Suprapubic skin (tissue), 4 donors: ENCODE measurements at places on chromosomes 11 and 22.

GRCh38 chr11:131253142-131253655, 117.2 kb upstream of the NTM start:
- no peak for DNase-seq

DNA sequence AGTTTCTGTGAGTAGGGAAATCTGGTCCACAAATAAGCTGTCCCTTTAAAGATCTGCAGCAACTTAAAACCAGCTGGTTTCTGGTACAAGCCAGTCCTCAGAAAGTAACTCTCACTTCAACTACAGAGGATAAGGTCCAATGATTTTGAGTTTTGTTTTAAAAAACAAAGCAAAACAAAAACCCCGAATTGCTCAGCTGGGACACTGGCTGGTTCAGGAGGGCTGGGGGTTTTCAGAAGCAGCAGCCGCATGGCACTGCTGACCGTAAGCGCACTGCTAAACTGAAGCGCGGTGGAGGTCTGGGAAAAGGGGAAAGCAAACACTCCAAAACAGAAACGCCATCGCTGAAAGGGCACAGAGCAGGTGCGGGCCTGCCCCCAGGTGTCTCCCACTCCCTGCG, 59.7 kb downstream of the MICAL3 start:
- DNase-seq, result no peak

DNA sequence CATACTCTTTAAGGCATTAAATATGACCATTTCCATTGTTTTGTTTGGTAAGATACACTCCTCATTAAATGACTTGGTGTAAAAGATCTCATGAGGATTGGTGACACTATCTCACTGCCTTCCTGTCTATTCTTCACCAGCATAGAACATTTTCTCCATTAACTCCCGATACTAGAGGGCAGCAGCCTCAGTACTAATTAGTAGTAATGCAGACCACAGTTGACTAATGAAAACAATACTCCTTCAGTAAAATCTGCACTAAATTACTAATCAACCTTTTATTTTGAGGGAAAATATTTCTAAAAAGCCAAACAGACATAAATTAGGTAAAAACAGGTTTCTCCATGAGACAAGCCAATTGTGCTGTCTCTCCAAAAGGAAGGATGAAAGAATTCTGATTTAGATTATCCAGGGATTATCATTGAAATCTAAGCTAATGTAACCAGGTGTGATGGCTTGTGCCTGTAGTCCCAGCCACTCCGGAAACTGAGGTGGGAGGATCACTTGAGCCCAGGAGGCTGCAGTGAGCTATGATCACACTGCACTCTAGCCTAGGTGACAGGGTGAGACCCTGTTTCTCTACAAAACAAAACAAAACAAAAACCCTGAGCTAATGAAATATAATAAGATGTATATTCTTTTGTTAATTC, 9.4 kb downstream of the PGM2L1 start:
- no peak for DNase-seq

DNA sequence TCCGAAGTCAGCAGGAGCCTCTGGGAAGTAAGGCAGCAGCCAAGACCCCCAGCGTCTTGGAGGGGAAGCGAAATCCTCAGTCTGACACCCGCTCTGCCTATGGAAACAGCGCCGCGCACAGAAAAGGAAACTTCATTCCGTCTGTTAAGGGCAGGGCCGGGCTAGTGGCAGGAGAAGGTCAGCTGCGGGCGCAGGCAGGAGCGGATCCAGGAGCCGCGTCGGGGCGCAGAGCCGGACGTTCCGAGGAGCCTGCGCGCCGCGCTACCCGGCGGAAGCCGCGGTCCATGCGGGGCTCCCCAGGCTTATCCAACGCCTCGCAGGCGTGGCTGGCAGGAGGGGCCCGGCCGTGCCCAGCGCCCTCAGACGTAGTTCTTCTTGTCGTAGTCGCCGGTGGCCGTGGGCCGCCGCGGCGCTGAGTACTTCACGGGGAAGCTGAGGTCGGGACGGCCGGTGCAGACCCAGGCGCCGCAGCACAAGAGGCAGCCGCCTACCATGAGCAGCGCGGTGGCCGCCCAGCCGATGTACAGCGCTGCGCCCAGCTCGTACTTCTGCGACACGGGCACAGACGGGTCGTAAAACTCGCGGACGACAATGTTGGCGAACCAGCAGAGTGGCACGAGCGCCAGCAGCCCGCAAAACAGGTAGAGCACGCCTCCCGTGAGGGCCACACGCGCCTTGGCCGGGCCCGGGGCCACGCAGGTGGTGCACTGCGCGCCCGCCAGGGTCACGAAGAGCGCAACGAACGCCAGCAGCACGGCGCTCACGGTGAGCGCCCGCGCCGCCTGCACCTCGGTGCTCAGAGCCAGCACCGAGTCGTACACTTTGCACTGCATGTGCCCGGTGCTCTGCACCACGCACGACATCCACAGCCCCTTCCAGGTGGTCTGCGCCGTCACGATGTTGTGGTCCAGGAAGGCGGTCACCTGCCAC, 705 bp downstream of the CLDN5 start:
- DNase-seq, result no peak

DNA sequence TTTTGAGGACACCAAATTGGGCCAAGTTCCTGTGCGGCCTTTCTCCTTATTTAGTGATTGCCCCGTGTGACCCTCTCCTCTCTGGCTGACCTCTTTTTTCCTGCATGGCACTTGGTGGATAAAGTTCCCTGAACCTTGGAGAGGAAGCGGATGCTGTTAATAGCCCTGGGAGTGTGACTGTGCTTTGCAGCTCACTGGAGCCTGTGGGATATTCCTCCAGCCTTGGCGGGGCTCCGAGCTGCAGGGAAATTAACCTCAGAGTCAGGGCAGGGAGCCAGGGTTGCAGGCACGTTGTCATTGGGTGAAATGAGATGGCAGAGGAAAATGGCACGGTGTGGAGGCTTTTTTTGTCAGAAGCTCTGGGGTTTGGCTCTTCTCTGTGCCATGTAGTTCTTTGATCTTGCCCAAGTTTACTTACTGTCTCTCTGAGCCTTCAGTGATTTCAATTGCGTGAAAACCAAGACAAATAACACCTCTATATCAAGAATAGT, 965 bp downstream of the OR9Q1 start:
- no peak for DNase-seq

- DNase-seq, result no peak
Observed at GRCh38 chr22:34975721-34976120, 90.2 kb upstream of the ISX start.

- no peak for DNase-seq
Observed at GRCh38 chr11:19895776-19896175, 183.1 kb downstream of the NAV2 start.

DNA sequence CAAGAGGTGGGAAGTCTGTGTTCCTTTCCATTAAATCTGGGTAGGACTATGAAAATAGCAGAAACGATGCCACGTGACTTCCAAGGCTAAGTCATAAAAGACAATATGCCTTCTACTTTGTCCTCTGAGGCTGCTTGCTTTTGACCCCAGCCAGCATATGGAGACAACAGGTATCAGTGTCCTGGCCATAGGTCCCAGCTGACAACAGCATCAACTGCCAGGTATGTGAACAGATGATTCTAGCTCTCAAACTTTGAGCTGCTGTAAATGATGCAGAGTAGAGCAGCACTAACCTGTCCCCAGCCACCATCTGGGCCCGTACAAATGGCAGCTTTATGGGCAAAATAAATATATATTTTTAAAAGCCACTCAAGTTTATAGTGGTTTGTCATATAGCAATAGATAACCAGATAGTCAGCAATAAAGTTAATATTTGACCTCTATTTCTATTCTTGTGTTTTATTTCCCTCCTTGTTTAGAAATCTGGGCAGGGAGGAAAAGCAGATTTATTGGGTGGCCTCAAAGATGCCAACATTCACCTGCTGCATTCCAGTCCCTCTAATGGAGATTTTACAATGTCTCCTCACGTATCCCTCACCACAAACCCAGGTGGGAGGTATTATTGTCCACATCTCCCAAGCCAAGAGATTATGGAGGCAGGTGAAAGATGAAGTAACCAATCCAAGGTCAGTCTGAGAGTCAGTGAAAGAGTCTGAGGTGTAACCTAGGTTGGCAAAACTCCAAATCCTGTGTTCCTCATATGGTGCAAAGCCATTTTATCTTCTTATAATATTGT, 209.6 kb upstream of the LARGE1 start:
- no peak for DNase-seq

DNA sequence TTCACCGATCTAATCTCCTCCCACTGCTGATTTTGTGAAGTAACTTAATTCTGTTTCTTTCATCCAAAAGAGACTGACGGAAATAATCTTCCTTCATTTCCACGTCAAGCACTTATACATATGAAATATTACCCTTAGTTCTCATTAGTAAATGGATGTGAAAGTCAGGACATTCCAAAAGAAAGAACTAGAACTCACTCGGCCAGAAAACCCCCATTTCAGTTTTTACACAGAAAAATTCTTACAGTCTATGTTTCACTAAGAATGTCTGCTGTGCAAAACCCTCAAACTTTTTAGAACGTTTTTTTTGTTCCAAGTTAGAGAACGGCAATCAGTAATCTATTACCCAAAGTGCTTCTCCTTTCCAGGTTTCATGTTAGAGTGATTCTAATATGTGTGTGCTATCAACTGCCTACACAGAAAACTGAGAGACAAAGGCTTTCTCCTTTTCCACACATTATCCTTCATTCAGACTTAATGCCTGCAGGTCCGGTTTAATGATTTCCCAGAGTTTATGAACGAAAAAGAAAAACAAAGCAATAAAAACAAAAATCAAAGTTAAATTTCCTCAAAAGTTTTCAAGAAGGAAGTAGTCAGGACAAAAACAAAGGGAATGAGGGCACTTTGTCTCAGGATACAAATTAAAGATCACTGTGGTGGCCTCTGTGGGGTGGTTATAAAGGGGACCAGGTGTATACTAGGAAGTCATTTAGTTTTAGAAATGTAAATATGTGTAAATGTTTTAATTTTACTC, 11.3 kb upstream of the SESN3 start:
- DNase-seq, result no peak

DNA sequence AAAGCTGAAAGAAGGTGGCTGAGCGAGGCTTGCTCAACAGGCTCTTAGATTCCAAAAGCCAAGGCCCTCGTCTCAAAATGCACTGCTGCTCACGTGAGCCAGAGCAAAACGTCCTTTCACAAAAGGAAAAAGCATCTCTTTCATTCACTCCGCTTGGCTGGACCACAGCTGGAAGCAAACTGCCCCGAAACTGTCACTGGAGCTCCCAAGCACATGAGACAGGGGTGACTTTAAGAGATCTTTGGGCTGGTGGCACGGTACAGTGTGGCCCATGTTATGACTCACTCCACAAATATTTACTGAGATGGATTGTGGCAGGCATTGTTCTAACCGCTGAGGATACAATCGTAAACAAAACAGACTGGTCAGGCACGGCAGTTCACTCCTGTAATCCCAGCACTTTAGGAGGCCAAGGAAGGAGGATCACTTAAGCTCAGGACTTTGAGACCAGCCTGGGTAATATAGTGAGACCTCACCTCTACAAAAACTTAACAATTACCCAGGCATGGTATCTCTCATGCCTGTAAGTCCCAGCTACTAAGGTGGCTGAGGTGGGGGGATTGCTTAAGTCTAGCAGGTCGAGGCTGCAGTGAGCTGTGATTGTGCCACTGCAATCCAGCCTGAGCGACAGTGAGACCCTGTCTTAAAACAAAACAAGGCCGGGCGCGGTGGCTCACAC, 3.6 kb downstream of the PLA2G6 start:
- peak; percentile 81 for DNase-seq

DNA sequence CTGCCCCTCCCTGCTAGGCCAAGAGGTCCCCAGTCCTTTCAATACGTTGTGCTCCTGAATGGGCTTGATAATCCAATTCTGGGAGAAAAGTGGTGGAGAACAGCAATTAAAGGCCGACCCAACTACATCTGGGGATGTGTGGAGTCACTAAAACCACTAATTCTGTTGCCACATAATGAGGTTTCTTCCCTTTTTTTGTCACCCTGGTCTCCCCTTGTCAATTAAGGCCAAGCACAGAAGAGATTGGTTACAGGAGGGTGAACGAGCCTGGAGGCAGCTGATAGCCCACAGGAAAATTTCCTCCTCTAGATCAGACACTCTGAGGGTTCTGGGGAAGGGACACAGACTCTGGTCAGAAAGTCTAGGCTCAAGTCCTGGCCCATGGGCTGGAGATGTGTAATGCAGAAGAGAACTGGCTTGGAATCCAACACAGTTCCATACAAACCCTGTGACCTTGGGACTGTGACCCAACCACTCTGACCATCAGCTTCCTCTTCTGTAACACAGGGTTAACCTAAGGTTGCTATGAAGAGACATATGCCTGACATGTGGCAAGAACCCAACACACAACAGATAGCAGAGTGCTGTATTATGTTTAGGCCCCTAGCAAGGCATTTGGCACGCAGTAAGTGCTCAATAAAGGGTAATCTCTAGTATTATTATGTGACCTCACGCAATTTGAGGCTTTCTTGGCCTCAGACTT, 146.4 kb downstream of the CHST1 start:
- DNase-seq, result no peak

- DNase-seq, result peak; percentile 65
Observed at GRCh38 chr11:47399860-47400767, 8.3 kb upstream of the SLC39A13 start.

GRCh38 chr11:105447936-105448702, 161.8 kb upstream of the GRIA4 start:
- DNase-seq, result no peak

- DNase-seq, result no peak
Observed at GRCh38 chr11:120834686-120835210, 189.2 kb upstream of the TBCEL start.

DNA sequence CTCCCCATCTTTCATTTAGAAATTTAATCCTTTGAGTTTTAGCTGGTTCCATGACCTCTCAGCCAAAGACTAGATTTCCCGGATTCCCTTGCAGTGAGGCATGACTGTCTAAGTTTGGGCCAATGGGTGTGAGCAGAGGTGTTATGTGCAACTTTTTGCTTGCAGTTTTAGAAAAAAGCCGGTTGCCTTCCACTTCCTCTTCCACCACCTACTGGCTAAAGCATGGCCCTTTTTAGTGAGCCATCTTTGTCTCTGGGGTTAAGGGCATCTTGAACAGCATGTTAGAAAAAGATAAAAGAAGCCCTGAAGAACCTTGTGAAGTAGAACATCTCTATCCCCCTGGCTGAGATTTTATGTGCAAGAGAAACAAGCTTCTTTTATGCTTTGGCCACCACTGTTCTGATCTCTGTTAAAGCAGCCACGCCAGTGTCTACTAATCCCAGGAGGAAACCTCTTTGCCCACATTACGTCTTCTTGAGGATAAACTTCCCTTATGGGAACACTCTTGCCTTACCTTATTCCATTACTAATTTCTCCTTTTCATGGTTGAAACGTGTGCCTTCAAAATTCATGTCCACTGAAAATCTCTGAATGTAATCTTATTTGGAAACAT, 279.9 kb downstream of the TENM4 start:
- no peak for DNase-seq

DNA sequence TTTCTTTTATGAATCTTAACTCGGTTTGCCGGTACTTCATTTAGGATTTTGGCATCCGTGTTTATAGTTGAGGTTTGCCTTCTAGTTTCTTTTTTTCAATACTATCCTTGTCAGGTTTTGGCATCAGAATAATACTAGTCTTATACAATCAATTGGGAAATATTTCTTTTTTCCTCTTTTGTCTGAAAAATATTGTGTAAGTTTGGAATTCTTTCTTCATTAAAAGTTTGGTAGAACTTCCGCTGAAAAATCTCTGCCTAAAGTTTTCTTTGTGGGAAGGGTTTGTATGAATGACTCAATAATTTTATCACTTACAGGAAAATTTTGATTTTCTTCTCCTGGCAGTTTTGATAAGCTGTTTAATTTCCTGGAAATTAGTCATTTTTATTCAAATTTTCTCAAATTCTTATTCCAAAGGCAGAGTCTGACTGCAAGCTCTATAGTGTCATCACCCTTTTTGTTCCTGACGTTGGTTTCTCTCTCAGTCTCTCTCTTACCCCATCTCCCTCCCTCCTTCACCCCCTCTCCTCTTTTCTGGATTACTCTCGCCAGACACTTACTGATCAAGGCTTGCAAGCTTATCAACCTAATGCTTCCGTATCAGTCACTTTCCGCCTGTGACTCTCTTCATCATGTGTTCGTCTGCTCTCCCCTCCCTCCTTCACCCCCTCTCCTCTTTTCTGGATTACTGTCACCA, 555.7 kb downstream of the TBC1D22A start:
- DNase-seq, result no peak
